Dermis microvascular lymphatic vessel endothelial cell (primary cell): ENCODE measurements at places on chromosomes 13 and 19. TPM values are rescaled to one million over a fixed set of nuclear protein-coding genes. Genes with fewer than 3 reads are reported as not detected.

Gene TMEM91
- total RNA-seq, result 2.5 and 3.9 TPM in 2 replicates

Gene LYPD3
- 0.26 and 0.51 TPM in 2 replicates for total RNA-seq

Gene CEACAM8
- not detected in 2 replicates for total RNA-seq

Gene ZNF729
- not detected in 2 replicates for total RNA-seq

Gene PINLYP
- total RNA-seq, result 4.2 and 4.5 TPM in 2 replicates

GRCh38 chr13:111943229-111943795, 123.6 kb upstream of the SOX1 start:
- DNase-seq, result no peak

GRCh38 chr13:46688306-46688705, 108.7 kb downstream of the ESD start:
- no peak for DNase-seq

DNA sequence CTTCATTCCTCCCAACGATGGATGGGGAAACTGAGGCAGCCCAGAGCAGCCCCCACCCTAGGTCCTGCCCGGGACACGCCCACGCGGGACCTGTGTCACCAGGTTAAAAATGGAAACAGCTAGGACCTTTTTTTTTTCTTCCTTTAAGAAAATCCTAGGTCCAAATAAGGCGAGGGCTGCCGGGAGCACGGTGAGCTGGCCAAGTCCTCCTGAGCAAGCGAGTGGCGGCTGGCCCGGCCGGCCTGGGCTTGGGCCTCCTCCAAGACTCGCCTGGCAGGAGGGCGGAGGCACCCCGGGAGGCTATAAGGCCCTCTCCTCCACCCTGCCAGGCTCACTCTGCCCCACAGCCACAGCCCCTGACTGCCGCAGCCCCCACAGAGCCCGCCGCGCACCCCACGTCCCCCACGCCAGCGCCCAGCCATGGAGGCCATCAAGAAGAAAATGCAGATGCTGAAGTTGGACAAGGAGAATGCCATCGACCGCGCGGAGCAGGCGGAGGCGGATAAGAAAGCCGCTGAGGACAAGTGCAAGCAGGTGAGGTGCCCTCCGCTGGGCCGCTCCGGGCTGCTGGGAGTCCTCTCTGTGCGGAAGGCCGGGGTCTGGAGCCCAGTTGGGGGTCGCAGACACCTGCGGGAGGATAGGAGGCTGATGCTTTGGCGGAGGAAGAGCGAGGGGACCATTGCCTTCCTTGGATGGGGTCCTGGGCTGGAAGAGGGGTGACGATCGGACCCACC, 8.9 kb upstream of the TPM4 start:
- DNase-seq, result peak; percentile 58

DNA sequence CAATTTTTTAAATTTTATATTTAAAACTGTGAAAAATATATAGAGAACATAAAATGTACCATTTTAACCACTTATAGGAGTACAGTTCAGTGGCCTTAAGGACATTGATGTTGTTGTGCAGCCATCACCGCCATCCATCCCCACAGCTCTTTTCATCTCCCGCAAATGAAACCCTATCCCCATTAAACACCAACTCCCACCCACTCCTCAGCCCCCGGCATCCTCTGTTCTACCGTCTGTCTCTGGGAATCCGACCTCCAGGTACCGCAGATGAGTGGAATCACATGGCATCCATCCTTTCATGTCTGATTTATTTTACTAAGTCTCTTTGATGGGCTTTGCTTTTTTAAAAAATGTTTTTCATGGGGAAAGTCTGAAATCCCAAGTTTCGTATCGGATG, 23.8 kb upstream of the SMIM17 start:
- no peak for DNase-seq

DNA sequence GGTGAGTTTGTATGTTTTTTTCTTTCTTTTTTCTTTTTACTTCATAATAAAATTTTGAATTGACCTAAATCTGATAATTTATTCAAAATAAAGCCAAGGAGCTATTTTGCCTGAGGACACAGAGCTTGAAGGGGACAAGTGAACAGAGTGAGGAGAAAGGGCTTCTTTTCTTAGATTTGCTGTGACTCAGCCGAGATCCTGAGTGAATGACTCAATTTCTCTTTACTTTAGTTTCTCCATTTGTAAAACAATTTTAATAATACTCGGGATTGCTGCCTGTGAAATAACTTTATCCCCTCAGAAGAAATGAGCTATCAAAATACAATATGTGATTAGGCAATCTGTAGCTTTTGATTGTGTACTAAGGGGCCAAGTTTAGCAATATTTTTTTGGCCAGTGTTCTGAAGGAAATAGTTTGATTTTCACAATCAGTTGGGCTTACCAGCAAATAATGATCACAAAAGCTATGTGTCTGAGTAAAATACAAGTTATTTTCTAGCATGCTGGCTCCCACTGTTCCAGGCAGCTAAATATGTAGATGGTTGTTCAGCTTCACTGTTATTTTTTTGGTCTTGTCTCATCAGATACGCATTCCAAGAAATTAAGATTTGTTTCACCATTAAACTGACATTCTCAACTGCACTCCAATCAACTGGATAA, 437.5 kb downstream of the FGF9 start:
- no peak for DNase-seq

GRCh38 chr19:10812196-10812595, 23.8 kb downstream of the TMED1 start:
- DNase-seq, result no peak

DNA sequence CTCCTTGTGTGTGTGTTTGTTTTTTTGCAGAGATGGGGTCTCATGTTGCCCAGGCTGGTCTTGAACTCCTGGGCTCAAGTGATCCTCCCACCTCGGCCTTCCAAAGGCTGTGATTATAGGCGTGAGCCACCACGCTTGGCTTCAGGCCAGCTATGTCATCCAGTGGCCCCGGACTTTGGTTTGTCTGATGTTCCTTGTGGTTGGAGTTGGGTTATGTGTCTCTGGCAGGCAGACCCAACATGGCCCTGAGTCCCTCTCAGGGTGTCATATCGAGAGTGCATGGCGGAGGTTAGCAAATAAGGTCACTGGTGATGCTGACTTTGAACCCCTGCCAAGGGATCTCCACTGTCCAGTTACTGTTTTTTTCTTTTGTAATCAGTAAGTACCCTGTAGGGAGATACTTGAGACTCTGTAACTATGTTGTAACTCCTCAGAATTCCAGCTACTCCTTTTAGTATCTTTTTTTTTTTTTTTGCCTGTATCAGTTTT, 37.3 kb downstream of the SMARCA4 start:
- DNase-seq, result no peak

GRCh38 chr13:112348642-112349345, 27.4 kb upstream of the SPACA7 start:
- no peak for DNase-seq

DNA sequence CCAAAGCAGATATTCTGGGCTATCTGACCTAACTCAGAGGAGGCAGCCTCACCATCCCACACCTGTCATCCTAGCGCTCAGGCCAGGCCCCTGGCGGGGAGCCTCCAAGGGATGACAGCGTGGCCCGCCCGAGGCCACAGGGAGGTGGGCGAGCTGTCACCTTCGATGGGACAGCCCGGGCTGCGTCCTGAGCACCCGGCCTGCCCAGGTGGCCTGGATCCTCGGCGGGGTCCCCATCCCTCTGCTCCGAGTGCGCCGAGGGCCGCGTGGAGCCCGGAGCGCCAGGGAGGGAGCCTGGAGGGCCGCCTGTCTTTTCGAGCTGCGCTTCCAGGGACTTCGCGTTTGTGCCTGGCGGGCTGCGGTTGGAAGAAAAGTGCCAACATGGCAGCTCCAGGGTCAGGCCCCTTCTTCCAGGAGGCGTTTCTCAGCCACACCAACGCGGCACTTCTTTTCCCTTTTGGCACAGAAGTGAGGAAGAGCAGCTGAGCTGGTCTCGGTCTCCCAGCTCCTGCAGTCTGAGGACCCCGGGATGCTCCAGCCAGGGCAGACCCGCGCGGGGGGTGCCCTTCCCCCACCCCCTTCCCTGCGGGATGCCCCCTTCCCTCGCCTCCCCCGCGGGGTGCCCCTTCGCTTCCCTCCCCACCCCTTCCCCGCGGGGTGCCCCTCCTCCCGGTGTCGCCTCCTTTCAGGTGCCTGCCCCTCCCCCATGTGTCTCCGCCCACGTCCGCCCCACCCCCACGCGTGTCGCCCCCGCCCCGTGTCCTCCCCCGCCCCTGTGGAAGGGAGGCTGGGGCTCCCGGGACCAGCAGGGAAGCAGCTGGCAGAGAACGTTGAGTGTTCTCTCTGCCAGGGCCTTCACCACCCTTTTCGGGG, 42.3 kb downstream of the GJA3 start:
- DNase-seq, result no peak

DNA sequence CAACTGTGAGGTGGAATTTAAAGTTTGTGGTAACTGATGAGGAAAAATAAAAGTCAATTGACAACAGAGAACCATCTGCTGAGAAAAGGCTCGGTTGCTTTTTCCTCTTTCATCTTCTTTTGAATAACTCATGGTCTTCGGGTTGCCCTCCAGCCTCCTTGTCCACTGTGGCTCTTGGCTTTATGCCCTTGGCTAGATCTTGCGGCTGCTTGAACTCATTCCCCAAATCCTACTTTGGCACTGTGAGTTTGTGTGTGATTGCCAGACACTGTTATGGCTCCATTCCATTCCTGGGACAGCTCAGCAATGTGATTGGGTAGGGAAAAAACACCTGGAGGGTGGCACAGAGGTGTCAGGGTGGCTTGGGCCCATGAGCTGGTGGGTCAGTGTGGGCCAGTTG, 387.4 kb downstream of the DLEU7 start:
- DNase-seq, result no peak
